ENCODE measurements at places on chromosomes 16 and 17. TPM values are rescaled to one million over a fixed set of nuclear protein-coding genes. Genes with fewer than 3 reads are reported as not detected.

The TP53TG3B gene
- total RNA-seq, result not detected

The PABPN1L gene
- total RNA-seq, result not detected

The LRRC46 gene
- not detected for total RNA-seq

The CWC25 gene
- 7.9 TPM for total RNA-seq

The SLC4A1 gene
- total RNA-seq, result not detected

The KRTAP17-1 gene
- not detected for total RNA-seq

The ADAD2 gene
- not detected for total RNA-seq

The SLC6A2 gene
- not detected for total RNA-seq

The HLF gene
- total RNA-seq, result not detected

The PPM1E gene
- total RNA-seq, result under 0.01 TPM

The SLC13A2 gene
- total RNA-seq, result not detected

The PDILT gene
- not detected for total RNA-seq

All from smooth muscle cell of the umbilical artery (primary cell).